Inflammatory macrophage treated with lipopolysaccharide for 4 hours (primary cell): ENCODE measurements at places on chromosomes 13 and 19.

DNA sequence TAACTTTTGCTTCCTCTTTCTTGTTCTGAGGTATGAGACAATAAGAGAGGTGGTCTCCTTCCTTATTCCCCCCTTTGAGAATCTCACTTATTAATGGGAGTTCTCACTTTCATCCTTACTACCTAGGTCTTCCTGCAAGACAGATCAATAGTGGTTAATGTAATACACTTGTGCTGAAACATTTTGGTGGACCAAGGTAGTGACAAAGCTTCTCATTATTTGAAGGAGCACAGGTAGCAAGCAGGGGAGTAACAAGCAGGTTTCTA is 17.9 kb downstream of the ZNF700 start:
- no peak for DNase-seq

GRCh38 chr13:74000876-74001275 is 133.3 kb downstream of the KLF12 start:
- no peak for DNase-seq

- no peak for DNase-seq
Observed at GRCh38 chr13:92963029-92963428, 263.6 kb upstream of the GPC6 start.

GRCh38 chr19:41144403-41144802 is 30.2 kb downstream of the CYP2F1 start:
- peak; percentile 82 for DNase-seq

DNA sequence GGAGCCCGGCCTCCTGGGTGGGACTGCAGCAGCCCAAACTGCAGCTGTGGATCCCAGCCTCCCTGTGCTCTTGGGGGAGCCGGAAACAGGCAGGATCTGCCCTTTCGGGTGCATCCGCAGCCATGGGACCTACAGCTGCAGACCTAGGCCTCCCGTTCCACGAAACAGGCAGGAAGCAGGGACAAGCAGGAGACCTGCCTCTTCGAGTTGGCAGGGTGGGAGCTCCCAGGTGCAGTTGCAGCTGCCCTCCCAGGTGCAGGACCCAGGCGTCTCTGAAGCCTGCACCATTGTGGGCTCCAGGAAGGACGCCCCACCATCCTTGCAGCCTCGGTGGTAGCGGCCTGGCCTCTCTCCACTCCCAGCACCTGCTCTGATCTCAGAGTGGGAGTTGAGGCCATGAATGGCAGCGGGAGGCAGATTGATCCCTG is 189.0 kb upstream of the KLHL1 start:
- no peak for DNase-seq

DNA sequence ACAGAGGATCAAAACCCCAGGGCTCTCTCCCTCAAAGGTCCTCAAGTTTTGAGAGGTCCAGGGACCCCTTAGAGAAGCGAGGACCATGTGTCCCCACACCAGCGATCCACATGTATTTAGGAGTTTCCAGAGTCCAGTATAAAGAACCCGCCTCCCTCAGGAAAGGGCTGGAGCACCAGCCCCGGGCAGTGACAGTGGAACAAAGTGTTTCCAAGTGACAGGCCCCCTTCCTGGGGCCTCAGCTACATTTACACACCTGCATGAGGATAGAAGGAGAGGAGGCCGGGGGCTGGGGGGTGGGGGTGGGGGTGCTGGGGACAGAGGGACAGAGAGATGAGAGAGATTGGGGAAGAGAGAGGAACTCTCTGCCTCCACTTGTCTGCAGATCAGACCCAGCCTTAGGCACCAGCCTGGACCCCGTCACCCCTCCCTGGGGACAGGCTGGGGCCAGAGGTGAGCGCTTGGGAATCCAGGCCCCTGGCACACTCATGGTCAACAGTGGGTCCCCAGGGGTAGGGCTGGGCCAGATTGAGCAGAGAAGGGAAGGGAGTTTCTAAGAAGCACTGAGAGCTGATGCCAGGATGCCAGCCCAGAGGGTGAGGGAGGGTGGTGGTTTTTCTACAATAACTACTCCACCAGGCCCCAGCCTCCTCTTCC is 802 bp downstream of the BCAM start:
- DNase-seq = no peak

DNA sequence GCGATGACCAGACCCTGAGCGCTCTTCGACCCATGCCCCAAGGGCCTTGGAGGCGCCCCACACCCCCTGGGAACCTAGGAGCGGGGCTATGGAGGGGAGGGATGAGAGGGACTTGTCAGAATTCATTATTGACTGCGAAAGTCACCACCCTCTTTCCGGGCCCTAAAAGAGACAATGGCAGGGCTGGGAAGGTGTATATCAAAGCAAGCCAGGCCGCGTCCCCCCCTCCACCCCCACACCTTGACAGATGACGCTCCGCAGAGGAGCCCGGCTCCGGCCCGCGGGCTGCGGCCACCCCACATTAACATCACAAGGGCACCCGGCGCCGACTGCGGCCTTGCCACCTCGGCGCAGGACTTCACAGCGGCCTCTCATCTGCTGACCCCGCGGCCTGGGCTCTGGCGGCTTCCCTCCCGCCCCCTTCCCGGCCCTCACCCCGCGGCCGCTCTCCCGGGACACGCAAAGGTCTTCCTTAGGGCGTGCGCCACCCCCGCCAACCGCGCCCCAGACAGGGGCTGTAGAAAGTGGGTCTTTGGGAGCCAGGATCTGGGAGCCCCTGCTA is 2.4 kb downstream of the CDX2 start:
- no peak for DNase-seq

DNA sequence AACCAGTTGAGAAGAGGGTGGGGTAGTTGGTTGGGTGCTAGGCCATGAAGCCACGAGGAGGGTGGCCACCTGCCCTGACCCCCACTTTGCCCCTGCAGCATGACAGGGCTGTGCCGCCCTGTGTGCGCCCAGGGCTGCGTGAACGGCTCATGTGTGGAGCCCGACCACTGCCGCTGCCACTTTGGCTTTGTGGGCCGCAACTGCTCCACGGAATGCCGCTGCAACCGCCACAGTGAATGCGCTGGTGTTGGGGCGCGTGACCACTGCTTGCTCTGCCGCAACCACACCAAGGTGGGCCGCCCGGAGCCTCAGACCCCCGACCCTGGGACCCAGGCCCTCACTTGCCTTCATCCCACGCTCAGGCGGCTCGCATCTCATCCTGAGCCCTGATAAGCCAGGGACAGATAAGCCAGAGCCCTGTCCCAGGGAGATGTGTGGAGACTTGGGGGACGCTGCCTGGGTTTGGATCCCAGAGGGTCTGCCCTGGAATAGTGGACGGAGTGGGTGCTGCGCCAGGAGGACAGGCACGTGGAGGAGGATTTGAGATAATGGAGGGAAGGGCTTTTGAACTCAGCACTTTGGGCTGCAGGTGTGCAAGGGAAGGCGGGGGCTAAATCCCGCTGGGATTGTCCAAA is 20.5 kb downstream of the CNFN start:
- DNase-seq = no peak

DNA sequence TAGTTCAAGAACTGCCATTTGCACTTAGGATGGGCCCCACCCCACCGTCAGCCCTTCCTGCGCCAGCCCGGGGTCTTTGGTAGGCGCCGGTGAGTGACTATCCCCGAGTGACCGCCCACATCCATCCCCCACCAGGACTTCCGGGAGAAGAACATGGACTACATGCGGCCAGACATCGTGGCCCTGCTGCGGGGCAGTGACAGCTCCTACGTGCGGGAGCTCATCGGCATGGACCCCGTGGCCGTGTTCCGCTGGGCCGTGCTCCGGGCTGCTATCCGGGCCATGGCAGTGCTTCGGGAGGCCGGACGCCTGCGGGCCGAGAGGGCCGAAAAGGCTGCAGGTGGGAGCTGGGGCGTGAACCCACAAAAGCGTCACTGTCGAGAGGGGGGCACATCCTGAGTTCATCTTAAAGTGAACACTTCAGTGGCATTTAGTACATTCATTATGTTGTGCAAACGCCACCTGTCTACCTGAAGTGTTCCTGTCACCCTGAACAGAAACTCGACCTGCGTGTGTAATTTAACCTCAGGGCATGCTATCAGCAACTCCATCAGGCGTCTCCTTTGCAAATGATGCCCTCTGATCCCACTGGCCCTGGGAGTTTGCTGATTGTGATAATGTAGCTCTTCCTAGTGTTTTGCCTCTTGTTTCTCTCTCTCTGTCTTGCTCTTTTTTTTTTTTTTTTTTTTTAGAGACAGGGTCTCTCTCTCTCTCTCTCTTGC is 42.4 kb upstream of the USE1 start:
- no peak for DNase-seq

GRCh38 chr19:42547929-42548328 is 19.6 kb upstream of the CEACAM1 start:
- DNase-seq = no peak

GRCh38 chr13:58437427-58437826 is 805.9 kb downstream of the PCDH17 start:
- DNase-seq = no peak
